CD8-positive, alpha-beta memory T cell (primary cell): ENCODE measurements at places on chromosomes 7 and 10.

DNA sequence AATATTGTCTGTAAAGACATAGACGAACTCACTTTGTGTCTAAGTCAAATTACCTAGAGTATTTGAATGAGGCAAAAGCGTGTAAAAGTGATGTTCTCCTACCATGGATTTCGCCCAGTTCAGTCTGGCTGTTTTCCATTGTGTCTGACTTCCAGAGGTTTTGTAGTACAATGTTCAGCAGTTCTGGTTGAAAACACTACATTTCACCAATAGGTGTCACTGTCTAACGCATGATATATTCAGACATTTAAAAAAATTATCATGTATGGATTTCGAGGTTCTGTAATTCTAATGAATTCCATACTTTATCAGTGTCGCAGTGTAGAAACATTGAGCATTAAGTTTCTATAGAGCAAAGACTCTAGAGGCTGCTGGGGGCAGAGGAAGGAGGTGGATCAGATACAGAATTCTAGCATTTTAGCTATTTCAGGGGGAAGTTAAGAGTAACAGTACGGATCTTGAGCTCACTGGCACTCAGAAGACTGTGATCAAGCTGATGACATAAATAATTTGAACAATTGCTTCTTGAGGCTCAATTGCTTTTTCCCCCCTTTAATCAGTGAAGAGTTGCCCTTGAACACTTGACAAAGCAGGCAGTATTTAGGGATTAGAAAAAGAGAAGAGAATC is 196.9 kb upstream of the RHOBTB1 start:
- H3K4me3 ChIP-seq, result no peak overlapping the region
- no peaks in the 10 kb centered on the region for H3K4me1 ChIP-seq
- no peaks in the 10 kb centered on the region for H3K36me3 ChIP-seq

- peaks cover 14% of the 10 kb centered on the region for H3K4me1 ChIP-seq
- H3K27ac ChIP-seq, result no peak overlapping the region
- no peak for DNase-seq
- H3K27me3 ChIP-seq, result no peaks in the 10 kb centered on the region
Measured at GRCh38 chr10:5442065-5442989, 30.0 kb downstream of the NET1 start.

DNA sequence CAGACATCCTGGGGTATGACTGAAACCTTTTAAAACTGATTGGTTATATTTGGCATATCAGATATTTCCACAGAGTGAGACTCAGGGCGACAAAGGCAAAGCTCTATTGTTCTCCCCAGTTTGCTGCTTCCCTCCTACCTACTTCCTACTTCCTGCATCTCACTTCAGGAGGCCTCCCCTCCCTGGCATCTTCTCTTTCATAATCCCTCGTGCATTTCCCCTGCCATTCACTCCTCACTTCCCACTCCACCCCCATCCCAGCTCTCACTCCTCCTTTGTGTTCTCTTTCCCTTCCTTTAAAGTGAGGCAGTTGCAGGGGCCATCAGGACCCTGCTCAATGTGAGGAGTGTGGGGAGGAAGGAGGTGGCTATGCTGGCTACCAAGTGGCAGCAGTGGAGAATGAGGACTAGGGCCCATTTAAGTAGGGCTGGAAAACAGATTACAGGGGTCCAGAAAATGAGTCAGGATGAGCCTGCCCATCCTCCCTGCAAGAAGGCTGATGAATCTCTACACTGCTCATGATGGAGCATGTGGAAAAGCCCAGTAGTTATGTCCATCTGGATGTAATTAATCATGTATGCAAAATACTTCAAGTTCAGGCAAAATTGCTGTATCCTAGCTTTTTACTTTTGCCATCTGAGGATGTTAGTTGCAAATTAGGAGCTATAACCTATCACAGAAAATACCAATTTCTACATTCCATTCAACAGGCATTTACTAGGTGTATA is 311.8 kb upstream of the IMMP2L start:
- H3K27me3 ChIP-seq, result no peaks in the 10 kb centered on the region
- DNase-seq, result no peak
- H3K27ac ChIP-seq, result no peak overlapping the region
- no peaks in the 10 kb centered on the region for H3K36me3 ChIP-seq
- no peaks in the 10 kb centered on the region for H3K4me1 ChIP-seq
- no peak overlapping the region for H3K4me3 ChIP-seq

DNA sequence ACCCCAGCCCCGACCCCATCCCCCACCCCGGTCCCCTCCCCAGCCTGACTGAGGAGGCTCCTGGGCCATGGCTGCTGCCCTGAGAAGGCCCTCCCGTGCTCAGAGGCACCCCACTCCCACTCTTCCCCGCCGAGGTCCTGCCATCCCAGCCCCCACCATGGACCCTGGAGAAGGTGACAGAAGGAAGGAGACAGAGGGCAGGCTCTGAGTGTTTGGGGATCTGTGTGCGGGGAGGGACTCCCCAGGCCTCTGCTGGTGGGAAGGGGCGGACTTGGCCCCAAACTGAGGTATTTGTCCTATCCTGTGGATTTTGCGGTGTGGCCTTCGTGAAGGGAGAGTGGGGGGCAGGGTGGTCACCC is 53.4 kb downstream of the PWWP2B start:
- H3K4me3 ChIP-seq, result no peak overlapping the region
- no peak overlapping the region for H3K27ac ChIP-seq
- H3K27me3 ChIP-seq, result no peaks in the 10 kb centered on the region

GRCh38 chr10:101906586-101907183 is 63.1 kb upstream of the KCNIP2 start:
- no peaks in the 10 kb centered on the region for H3K36me3 ChIP-seq
- no peaks in the 10 kb centered on the region for H3K4me1 ChIP-seq
- DNase-seq, result no peak
- no peaks in the 10 kb centered on the region for H3K27me3 ChIP-seq

- H3K27me3 ChIP-seq, result no peaks in the 10 kb centered on the region
- no peaks in the 10 kb centered on the region for H3K36me3 ChIP-seq
- no peak overlapping the region for H3K4me3 ChIP-seq
- DNase-seq, result no peak
- no peak overlapping the region for H3K27ac ChIP-seq
- peaks cover 17% of the 10 kb centered on the region for H3K4me1 ChIP-seq
Measured at GRCh38 chr10:88964869-88965415, 12.4 kb upstream of the ACTA2 start.
